ENCODE measurements at places on chromosomes 1 and 21.

GRCh38 chr21:40333731-40334130 is 466.5 kb downstream of the PCP4 start:
- peak; percentile 10 for DNase-seq

DNA sequence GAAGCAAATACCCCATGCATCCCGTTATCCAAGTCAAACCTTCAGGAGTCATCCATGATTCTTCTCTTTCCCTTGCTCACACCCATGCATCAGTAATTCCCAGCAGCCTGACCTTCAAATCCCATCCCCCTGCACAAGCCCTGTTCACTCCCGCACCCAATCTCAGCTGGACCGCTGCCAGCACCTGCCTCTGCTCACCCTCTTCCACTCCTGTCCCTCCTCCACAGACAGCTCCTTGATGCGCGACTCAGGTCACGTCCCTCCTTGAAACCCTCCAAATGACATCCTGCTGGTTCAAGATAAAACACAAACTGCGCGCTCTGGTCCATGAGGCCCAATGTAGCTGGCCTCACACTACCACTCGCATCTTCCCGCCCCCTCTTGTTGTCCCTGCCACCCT is 43.4 kb upstream of the MPZL1 start:
- no peak for DNase-seq

DNA sequence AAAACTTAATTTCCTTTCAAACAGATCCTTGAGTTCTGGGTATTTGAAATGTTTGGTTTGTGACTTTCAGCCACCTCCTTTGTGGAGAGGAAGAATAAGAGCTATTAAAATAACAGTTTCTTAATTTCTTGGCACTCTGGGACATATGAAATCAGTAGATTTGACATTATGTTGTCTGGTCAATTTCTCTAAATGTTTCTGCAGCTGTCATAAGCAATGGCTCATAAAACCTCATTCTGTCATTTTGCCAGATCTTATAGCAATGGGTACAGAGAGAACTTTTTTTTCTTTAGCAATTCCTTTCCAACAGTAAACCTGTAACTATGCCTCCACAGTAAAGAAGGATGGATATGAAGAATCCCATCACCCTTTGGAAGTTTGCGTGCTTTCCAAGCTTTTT is 52.6 kb downstream of the LAMC1 start:
- DNase-seq: no peak

DNA sequence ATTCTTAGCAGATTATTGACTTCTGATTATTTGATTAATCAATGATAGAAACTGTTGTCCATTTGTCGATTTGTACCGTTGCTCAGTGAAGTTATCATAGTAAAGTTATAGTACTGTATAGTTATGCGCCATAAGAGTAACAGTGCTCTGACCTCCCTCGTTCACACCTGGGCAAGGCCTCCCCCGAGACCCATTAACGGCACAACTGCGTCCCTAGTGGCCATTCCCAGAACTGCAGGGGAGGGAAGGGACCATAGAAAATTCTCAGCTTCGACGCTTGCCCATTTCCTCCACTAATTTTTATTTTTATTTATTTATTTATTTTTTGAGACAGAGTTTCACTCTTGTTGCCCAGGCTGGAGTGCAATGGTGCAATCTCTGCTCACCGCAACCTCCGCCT is 334.4 kb downstream of the DSCAM start:
- DNase-seq: no peak

- no peak for DNase-seq
Measured at GRCh38 chr1:204065986-204066300, 7.0 kb upstream of the SOX13 start.

DNA sequence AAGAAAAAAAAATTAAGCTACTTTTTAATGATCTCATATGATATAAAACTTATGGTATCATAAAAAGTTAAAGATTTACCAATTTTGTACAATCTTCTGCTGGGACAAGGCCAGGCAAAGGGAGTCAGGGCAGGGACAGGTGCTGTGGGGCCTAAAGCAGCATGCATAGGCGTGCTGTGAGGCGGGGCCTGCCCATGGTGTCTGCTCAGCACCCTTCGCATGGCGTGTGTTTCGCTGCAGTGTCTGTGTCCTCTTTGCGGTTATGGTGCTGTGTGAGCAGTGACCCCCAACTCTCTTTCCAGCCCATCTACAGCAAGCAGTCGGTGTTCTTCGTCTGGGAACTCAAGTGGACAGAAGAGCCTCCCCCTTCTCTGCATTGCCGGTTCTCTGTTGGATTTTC is 13.4 kb upstream of the PWP2 start:
- DNase-seq: no peak

All from NCI-H345 (cell line).